ENCODE measurements at places on chromosomes 3 and 15.
A peak's percentile ranks its signal among the peaks of the same experiment; 100 is the strongest.

GRCh38 chr15:66942649-66943390 is 122.6 kb upstream of the SMAD3 start:
- DNase-seq, result no peak

DNA sequence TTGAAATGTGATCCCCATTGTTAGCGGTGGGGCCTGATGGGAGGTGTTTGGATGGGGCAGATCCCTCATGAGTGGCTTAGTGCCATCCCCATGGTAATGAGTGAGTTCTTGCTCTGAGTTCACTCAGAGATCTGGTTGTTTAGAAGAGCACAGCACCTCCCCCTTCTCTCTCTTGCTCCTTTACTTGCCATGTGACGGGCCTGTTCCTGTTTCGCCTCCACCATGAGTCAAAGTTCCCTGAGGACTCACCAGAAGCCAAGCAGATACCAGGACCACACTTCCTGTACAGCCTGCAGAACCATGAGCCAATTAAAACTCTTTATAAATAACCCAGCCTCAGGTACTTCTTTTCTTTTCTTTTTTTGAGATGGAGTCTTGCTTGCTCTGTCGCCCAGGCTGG is 46.6 kb downstream of the ANP32A start:
- no peak for DNase-seq

- peak; percentile 78 for DNase-seq
Observed at GRCh38 chr3:196684548-196685407, 27.3 kb downstream of the CEP19 start.

DNA sequence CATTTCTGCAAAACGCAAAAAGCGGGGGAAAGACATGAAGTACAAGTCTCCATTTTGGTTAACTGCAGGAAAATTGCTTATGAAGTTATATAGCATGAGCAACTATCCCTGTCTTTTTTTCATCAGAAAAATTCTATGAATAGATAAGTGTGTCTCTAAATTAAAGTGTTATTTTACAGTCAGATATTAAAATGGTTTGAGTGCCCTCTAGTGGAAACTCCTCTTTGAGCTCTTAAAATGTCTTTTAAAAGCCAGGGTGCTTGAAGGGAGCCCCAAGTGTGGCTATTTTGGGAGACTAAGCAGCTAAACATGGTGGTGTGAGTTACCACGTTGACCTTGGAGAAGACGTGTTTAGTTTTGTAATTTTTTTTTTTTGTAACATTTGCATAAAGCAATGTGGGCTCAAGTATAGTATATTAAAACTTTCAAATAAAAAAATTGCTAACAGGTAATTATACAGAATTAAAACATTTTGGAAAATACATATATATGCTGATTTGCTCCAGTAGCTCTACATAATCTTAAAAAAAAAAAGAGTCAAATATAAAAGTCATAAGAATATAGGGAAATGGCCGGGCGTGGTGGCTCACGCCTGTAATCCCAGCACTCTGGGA is 77.2 kb downstream of the PPP2R3A start:
- DNase-seq, result peak; percentile 28
